ENCODE measurements at places on chromosomes 2 and 18. TPM values are rescaled to one million over a fixed set of nuclear protein-coding genes. Genes with fewer than 3 reads are reported as not detected.

The RAB11FIP5 gene
- 13.5 TPM for total RNA-seq

The TP53I3 gene
- 38.0 TPM for total RNA-seq

GRCh38 chr2:172427990-172428831 is 825 bp downstream of the ITGA6 start:
- no peaks in the 10 kb centered on the region for H3K36me3 ChIP-seq
- peaks cover 2% of the 10 kb centered on the region for H3K4me1 ChIP-seq
- H3K27me3 ChIP-seq, result peaks cover 4% of the 10 kb centered on the region
- peak; percentile 30 for DNase-seq
- H3K27ac ChIP-seq, result no peak overlapping the region

- no peak for DNase-seq
- no peaks in the 10 kb centered on the region for H3K4me1 ChIP-seq
- H3K27ac ChIP-seq, result peak overlapping the region; percentile 87
- H3K36me3 ChIP-seq, result peaks cover 7% of the 10 kb centered on the region
- H3K4me3 ChIP-seq, result no peak overlapping the region
Observed at GRCh38 chr2:222982010-222982908, 69.7 kb upstream of the KCNE4 start.

All from glutamatergic neuron (in vitro differentiated cells).